ENCODE measurements at places on chromosomes 5 and 9.
A peak's percentile ranks its signal among the peaks of the same experiment; 100 is the strongest.

- DNase-seq, result no peak
Measured at GRCh38 chr5:132094393-132095076, 20.9 kb downstream of the CSF2 start.

DNA sequence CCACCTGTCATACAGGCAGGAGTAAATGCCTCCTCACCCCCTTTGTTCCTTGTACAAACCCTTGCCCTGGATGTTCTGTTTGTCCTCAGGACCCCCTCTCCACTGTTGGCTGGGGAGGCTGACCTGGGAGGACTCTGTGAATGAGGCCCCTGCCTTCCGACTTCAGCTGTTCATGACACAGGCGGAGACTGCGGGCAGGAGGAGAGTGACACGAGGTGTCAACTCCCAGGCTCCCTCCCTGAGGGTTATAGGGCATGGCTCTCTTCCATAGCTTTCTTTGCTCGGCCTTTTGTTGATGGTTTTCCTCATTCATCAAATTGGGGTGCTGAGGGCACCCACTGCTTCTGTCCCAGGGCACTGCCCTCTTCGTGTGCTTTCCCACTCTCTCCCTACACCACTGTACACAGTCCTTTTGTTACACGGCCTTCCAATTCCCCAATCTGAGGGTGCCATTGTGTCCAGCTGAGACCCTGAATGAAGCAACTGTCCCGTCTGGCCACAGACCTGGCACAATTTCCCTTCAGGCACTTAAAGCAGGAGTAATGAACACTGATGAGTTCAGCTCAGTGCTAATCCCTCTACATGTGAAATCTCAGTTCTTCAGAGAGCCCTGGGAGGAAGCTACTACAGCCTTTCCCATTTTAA lies 33.8 kb downstream of the KCNIP1 start:
- no peak for DNase-seq

DNA sequence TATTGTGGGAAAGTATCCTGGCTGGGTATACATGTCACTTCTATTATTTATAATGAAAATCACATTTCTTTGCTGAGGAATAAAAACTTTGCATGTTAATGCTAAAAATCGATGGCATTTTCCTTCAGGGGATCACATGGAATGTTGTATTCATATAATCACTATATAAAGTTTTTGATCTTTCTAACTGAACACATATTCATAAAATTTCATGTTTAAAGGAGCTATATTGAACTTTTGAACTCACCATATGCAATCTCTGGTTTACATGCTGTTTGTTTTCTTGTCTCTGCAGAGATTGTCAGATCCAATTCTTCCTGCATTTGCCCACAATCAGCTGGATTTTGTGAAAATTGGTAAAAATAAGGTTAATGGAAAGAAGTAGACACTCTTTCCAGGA lies 33.4 kb upstream of the TRAF1 start:
- DNase-seq, result no peak

GRCh38 chr9:88378317-88378716 lies 9.9 kb upstream of the SPIN1 start:
- DNase-seq, result no peak

GRCh38 chr5:36323926-36324781 lies 22.5 kb upstream of the RANBP3L start:
- no peak for DNase-seq

- DNase-seq, result no peak
Measured at GRCh38 chr9:103816146-103816545, 278.0 kb upstream of the SMC2 start.

DNA sequence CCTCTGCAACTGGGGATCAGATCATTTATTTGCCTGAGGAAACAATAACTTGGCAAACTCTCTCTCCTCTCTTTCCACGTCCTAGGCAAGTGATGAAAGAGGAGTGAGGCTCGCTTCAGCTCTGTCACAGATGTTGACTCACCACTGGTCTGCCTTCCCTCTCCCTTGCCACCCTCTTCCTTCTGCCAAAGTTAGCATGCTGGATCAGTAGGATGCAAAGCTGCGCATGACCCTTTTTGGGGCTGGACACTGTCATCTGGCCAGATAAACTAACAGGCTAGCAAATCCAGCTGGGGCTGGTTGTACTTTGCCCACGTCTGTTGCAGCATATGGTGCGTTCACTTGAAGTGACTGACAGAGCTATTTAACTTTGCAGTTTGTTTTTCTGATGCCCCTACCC lies 36.2 kb upstream of the SMARCA2 start:
- peak; percentile 63 for DNase-seq

DNA sequence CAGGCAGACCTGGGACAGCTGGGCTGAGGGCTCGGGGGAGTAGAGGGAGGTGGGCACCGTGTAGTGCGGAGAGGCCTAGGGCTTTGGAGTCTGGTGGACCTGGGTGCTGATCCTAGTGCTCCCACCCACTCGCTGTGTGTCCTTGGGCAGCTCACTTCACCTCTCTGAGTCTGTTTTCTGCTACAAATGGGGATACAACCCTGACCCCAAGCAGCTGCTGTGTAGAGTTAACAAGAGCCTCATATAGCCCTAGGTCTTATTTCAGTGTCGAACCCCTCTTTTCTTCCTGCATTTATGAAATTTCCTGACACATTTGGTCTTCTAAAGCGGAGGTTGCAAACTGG lies 16.4 kb downstream of the ERGIC1 start:
- no peak for DNase-seq

- no peak for DNase-seq
Measured at GRCh38 chr5:21663082-21663481, 1190.1 kb downstream of the CDH12 start.

- no peak for DNase-seq
Measured at GRCh38 chr9:108400297-108400696, 455.5 kb downstream of the ACTL7B start.

DNA sequence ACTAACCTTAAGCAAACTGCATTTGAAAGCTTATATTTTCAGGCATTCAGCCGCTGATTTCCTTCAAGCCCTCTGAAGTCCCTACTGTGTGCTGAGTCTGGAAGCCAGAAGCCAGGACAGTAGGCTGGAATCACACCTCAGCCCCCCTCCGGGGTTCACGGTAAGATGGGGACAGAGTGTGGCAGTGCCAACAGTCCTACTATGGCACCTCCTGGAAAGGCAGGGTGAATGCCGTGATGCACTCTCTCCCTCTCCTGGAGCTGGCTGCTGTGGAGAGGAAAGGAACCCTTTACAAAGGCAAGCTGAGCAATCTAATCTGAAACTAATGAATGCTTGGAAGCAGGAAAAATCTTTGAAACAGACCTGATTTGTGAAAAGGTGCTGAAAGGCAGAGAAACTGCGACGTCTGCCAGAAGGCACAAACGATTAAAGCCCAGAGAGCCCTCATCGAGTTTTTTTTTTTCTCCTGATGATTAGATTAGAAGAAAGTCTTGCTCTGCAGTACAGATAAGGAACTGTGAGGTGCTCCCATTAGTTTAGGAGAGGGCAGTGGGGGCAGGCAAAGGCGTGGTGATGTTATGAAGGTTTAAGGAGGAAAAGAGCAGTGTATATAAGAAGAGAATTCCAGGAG lies 21.0 kb downstream of the ANKH start:
- no peak for DNase-seq

DNA sequence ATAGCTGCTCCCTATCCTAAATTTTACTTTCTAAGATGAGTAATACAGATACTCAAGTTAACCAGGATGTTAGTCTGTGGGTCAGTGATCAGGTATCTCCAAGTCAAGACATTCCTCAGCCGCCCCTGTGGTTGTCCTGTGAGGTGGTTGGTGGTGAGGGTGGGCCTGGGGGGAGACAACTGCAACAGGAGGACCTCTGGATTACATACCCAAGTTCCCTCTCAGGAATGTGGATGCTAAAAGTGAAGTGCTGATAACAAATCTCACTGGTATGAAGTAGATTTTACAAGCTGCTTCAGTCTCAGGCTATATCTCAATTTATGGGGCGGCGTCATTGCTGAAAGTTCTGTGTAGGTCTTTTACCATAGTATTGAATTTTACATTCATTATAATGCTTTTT lies 38.3 kb downstream of the SLC1A3 start:
- DNase-seq, result no peak

Measured in H4 (cell line).